Ureter (tissue), 1 donor: ENCODE measurements at places on chromosomes 2 and 18.
A peak's percentile ranks its signal among the peaks of the same experiment; 100 is the strongest.

DNA sequence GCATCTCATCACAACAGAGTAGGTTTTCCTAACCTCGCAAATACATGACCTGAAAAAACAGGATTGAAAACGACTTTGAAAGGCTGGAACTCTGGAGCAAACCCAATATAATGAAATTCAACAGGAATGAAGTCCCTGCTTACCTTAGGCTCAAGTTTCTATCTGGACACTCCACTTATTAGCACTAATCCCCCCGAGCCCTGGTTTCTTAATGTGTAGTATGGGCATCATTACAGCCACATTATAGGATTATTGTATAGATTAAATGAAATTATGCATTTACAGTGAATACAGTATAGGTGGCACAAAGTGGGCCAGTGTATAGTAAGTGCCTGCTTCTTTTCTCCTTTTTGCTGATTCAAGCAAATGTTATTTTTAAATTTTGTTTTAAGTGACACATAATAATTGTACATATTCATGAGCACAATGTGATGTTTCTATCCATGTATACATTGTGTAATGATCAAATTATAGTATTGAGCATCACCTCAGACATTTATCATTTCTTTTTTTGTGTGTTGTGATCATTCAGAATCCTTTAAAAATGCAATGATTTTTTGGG is 114.7 kb upstream of the THOC1 start:
- no peak for DNase-seq

GRCh38 chr18:76496194-76496890 is 1.3 kb upstream of the ZNF516 start:
- DNase-seq, result peak; percentile 64

DNA sequence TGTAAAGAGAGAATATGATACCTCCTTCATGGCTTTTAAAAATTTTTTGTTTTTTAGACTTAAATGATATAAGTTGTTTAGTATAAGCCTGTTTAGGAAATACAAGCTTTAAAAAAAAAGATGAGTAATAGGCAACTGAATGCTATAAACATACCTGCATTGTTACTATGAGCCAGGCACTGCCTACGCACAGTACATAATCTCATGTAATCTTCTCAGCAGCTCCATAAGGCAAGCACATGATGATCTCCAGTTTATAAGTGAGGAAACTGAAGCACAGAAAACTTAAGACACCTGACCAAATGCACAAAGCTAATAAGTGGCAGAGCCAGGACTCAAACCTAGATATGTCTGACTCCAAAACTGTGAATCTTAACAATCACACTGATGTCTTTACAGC is 156.3 kb upstream of the SLC1A4 start:
- no peak for DNase-seq

DNA sequence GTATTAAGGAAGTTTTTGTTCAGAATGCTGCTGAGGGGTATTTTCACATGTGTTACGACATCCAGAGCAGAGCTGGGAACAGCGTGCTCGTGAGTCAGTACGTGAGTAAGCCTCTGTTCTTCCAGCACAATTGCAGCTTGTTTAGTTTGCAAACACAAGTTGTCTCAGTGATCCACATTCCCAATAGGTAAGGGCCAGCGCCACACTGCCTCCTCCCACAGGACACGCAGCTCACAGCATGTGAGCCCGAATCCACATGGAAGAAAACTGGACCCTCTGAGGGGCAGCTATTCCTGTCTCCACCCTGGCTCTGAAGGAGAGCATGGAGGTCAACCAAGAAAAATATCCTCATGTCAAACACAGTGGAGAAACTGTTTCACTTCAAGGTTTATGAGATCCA is 173.9 kb upstream of the PID1 start:
- DNase-seq, result peak; percentile 59

- DNase-seq, result no peak
Measured at GRCh38 chr18:58418361-58418760, 210.5 kb downstream of the ALPK2 start.
